ENCODE measurements at places on chromosomes 5 and 9. TPM values are rescaled to one million over a fixed set of nuclear protein-coding genes. Genes with fewer than 3 reads are reported as not detected.

CENPP gene
- total RNA-seq: 11.2 TPM

RNF208 gene
- total RNA-seq: 0.39 TPM

NUP155 gene
- total RNA-seq: 36.1 TPM

MUSK gene
- 0.39 TPM for total RNA-seq

CYSRT1 gene
- total RNA-seq: 0.52 TPM

ADAMTS19 gene
- total RNA-seq: not detected

TRAF1 gene
- 7.6 TPM for total RNA-seq

PCDHA7 gene
- 0.13 TPM for total RNA-seq

AJM1 gene
- 0.65 TPM for total RNA-seq

SLC45A2 gene
- total RNA-seq: 0.13 TPM

SLC4A9 gene
- not detected for total RNA-seq

Data from articular chondrocyte of knee joint (primary cell).